8988T (cell line): ENCODE measurements at places on chromosomes 5 and 9.

DNA sequence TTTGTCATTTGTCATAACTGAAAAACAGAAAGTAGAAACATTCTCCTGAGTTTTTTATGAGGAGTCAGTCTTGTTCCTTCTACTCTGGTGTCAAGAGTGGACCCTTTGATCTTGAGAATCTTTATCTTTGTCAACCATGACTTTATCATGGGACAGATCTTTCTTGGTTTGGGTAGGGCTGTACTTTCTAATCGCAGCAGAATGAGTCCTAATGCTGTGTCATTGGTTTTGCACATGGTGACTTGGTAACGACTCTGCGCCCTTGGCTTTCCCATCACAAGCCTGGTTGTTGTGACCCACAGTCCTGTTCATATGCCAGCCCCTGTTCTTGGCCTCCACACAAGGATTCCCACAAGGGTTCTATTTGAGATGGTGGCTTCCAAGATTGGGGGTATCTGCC, 45.6 kb downstream of the AOPEP start:
- DNase-seq, result no peak

DNA sequence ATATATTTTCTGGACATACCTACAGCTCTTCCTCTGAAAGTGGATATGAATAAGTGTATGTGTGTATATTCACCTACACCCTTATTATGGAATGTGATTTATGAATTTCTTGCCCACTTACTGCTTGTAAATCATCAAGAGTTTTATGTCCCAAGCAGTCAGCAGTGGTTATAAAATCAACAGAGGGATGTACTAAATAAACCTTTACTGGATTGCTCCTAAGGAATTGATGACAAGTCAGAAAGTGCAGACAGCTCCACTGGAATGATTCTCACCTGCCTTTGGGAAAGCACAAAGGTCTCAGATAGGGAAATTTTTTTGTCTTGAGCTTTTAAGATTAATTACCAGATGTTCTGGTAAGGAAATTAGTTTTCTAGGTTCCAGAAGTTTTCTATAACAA, 9.3 kb downstream of the TMEM174 start:
- no peak for DNase-seq

GRCh38 chr9:4620057-4620765, 41.9 kb upstream of the PLPP6 start:
- DNase-seq, result no peak

DNA sequence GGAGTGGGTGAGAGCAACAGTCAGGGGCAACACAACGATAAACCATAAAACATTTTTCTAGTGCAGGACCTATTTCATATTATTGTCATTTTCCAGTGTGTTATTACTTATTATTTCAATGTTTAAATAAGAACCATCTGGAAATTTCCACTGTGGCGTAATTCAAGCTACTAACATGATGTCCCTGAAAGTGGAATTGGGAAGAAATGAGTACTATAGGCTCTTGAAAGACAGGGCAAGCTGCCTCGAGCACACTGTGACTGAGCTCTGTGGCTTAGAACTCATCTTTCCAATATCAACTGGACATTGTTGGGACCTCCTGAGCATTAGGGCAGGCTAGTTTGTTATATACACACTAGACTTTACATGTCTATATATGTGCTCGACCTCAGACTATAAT, 182.9 kb upstream of the RIOK2 start:
- no peak for DNase-seq

DNA sequence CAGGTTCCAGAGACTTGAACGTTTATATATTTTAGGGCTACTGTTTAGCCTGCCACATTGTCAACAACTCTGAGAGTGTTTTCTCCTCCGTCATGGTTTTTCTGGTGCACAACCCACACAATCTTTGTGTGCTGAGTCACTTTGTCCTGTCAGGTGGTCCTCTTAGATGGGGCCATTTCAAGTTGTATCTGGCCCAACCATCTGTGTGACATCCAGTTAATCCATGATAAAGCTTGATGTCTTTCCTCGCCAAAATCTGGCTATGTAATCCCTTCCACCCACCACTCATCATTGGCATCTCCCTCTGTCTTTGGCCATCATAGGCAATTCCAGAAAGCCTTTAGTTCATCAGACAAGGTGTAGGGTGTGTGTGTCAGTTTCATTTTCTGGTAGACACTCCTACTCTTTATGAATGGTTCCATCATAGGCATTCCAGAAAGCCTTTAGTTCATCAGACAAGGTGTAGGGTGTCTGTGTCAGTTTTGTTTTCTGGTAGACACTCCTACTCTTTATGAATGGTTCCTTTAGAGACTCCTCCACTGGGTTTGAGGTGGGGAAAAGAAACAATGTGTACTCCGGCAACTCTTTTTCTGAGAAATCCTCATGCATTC, 282.0 kb upstream of the ACTBL2 start:
- DNase-seq, result no peak

GRCh38 chr9:92512622-92513021, 23.2 kb downstream of the ECM2 start:
- no peak for DNase-seq

- DNase-seq, result no peak
These were observed 214.3 kb downstream of the C9orf50 start for GRCh38 chr9:129406278-129407225.

DNA sequence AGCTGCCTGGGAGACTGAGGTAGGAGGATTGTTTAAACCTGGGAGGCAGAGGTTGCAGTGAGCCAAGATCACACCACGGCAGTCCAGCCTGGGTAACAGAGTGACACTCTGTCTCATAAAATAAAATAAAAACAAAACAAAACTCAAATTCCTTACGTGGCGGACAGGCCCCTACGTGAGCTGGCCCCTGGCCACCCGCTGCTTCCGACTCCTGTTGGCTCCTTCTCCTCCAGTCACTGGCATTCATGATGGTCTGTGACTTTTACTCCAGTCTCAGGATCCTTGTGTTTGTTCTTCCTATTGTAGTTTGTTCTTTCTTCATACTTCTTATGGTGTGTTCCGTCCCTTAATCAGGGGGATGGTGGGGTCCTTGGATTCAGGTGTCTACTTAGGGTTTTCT, 28.5 kb upstream of the ZFR start:
- DNase-seq, result no peak

- no peak for DNase-seq
These were observed 23.4 kb downstream of the DMRTA1 start for GRCh38 chr9:22469928-22470544.

DNA sequence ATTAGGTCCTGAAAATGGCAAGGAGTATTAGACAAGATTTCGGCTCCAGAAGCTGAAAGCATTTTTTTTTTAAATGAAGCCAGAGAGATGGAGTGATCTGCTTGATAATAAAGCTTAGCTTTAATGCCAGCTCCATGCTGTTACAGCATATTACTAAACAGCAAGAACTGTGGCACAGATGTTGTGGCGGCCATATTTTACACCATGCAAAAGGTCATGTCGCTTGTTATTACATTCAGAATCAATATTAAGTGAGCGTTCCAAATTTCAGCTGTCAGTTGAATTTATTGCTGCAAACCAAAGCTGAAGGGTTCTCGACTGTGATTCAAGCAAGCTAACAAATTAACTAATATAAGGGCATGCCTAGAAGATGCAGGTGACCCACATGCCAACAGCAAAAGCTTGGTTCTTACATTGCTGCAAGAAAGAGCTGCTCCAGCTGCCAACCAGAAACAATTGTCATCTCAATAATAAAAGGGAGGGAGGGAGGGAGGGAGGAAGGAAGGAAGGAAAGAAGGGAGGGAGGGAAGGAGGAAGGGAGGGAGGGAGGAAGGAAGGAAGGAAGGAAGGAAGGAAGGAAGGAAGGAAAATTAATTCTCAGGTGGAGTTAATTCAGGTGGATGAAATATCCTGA, 517.7 kb upstream of the WWC1 start:
- DNase-seq, result no peak

DNA sequence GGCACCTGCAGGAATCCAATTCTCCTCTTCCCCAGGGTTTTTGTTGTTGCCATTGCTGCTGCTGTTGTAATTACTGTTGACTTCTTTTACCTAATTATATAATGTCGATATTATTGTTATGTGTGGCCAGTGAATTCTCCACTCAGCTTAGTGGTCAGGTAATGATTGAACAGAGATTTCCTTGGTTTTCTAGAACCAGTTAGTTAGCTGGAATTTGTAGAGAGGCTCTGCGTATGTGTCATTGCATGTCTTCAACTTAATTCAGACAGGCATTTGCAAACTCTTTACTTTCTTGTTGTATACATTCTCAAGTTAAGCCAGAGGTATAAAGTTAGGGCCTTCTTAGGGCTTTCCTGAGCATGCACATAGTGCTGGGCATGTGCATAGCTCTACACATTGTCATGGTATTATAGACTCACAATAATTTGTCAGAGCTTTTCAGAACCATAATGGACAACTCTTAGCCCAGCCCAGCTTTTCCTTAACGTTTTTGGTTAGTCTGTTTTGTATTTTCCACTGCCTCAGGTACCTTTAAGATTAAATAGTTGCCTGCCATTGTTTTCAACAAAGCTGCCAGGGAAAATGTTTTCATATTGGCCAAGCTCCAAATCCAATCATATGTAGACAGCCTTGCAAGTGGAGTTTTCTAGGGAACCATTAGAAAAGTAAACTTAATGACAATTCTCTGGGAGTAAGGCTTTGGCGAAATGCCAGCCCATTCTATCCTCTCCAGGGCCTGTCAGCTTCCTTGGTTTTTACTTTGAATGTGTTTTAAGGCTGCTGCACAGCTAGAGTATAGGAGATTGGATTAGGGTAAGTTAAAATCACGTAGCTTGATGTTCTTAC, 68.1 kb downstream of the UBE2R2 start:
- DNase-seq, result no peak

GRCh38 chr5:142862594-142862993, 92.4 kb downstream of the ARHGAP26 start:
- DNase-seq, result no peak

- DNase-seq, result no peak
These were observed 10.9 kb downstream of the RAPGEF1 start for GRCh38 chr9:131728961-131729360.

DNA sequence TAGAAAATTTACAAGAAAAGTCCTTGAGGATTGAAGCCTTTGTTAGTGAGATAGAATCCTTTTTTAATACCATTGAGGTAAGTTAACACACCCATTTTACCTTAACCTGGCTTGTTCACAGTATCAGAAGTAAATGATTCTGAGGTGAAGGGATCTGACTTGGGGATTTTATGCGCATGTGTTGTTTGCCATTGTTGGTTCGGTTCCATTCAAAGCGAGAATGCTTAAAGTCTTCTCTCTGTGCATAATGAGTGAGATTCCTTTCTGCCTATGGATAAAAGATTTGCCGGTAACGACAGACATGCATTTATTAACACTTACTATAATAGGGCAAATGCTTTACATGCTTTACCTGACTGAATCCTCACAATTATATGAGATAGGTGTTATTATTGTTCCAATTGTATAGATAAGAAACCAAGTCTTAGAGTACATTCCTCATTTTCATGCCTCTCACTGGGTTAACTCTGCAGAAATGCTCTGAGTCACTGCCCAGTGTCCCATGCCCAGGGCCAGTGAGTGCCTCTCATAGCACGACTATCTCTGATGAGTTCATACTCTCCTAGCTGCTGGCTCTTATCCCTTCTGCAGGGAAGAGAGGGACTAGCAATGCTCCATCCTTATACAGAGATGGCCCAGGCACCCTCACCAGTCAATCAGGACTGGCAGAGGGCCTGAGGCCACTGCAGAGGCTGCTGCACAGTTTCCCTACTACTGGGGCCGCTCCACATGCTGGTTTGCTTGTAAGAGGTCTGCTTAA, 54.4 kb downstream of the CMYA5 start:
- DNase-seq, result no peak

DNA sequence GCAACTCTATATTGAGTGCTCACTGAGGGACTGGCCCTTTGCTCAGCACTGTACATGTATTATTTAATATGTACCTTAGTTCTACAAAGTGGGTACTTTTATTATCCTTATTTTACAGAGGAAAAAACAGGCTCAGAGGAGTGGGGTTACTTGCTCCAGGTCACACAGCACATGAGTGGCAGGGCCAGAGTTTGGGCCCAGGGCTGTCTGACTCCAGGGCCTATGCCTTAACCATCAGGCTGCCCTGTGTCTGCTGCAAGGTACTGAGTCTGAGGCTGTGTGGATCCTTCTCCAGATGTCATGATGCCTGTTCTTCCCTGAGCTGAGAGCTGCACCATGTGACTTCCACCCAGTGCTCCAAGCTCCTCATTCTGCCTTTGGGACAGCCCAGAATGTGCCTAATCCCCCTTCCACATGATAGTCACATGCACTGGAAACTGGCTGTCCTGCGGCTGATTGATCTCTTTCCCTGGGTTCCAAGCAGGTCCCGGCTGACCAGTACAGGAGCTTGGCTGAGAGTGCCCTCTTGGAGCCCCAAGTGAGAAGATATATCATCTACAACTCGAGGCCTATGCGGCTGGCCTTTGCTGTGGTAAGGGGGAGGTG, 15.4 kb downstream of the TMEM268 start:
- DNase-seq, result no peak

GRCh38 chr5:170540271-170540670, 36.5 kb downstream of the KCNIP1 start:
- no peak for DNase-seq

- DNase-seq, result no peak
These were observed 71.4 kb upstream of the WDR41 start for GRCh38 chr5:77563475-77563874.

DNA sequence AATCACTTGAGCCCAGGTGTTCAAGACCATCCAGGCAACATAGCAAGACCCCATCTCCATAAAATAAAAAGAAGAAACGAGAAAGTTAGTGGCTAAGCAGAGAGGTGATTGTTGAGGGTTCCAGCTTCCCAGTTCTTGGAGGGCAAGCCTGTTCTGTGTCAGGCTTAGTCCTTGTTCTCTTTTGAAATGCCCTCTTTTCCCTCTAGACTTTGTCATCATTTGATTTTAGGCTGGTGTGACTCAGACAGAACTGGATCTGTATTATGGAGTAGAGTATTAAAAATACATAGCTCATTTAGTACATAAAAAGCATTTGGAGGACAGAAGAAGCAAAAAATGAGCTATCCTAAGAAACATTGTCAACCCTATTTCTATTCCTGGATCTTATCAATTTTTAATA, 159.4 kb downstream of the CD180 start:
- DNase-seq, result no peak

- no peak for DNase-seq
These were observed 167.1 kb downstream of the NIPBL start for GRCh38 chr5:37043693-37044092.

GRCh38 chr9:70534061-70534460, 119.6 kb upstream of the KLF9 start:
- no peak for DNase-seq

DNA sequence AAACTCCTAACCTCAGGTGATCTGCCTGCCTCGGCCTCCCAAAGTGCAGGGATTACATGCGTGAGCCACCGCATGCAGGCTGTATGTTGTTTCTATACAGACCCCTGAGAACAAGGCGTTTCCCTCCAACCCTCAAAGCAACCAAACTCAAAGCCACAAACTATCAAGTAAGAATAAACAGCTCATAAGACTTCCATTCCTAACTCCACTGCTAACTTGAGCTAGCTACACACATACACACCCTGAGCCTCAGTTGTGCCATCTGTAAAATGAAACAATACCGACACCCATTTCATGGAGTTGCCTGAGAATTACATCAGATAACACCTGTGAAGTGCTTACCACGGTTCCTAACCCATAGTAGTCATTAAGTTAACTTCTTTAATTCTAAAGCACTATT, 70.8 kb downstream of the SERINC5 start:
- DNase-seq, result no peak
